Activated CD4-positive, alpha-beta memory T cell treated with anti-CD3 and anti-CD28 coated beads, Interleukin-2, amount 10 ng/mL, durations not matched to agents 7 days and 5 days (primary cell): ENCODE measurements at places on chromosomes 3 and 15. TPM values are rescaled to one million over a fixed set of nuclear protein-coding genes. Genes with fewer than 3 reads are reported as not detected.

- no peak for DNase-seq
- H3K4me3 ChIP-seq = no peak overlapping the region
These were observed 7.1 kb downstream of the CD200R1 start for GRCh38 chr3:112967828-112968227.

- no peak overlapping the region for H3K27ac ChIP-seq
- no peaks in the 10 kb centered on the region for H3K36me3 ChIP-seq
- H3K4me1 ChIP-seq = no peaks in the 10 kb centered on the region
- no peak overlapping the region for H3K4me3 ChIP-seq
- H3K27me3 ChIP-seq = no peaks in the 10 kb centered on the region
- DNase-seq = no peak
These were observed 207.2 kb downstream of the EPHA3 start for GRCh38 chr3:89314454-89315098.

The ZMYND10 gene
- 1.7 TPM for total RNA-seq

DNA sequence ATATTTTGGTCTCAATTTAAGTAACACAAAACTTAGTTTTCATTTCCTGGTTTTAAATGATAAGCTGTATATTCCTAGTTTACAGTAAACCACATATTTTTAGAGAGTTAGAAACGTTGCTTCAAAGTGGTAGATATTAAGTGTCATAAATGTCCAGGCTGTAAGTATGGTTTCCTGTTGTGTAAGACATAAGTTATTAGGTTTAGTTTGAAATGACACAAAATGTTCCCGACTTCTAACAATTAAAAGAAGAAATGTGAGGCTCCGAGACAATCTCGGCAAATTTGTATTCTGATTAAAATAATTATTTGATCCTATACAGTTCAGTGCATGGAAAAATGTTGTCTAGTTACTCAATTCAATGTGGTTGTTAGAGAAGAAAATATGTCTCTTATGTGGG is 387.3 kb downstream of the EPHA3 start:
- no peak for DNase-seq
- H3K4me3 ChIP-seq = no peak overlapping the region
- no peaks in the 10 kb centered on the region for H3K27me3 ChIP-seq
- no peak overlapping the region for H3K27ac ChIP-seq
- no peaks in the 10 kb centered on the region for H3K36me3 ChIP-seq
- H3K4me1 ChIP-seq = no peaks in the 10 kb centered on the region

DNA sequence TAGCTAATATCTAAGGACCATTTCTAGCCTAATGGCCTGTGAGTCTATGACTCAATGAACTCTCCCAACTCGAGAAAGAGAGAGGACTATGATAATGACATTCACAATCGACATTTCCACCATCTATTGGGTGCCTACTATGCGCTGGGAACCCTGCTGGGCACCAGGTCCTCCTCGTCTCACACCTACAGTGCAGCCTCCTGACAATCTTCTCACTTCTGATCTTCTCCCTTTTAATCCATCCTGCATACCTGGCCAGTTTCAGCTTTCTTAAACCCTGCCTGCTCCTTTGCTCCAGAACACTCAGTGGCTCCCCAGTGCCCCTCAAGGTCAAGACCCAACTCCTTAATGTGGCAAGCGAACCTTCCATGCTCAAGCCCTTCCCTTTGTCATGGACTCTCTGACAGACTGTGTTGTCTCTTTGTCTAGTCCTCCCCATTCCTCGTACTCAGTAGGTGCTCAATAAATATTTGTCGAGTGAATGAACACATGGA is 3.5 kb upstream of the SLC6A1 start:
- H3K36me3 ChIP-seq = no peaks in the 10 kb centered on the region
- DNase-seq = no peak
- H3K4me1 ChIP-seq = peaks cover 3% of the 10 kb centered on the region
- H3K4me3 ChIP-seq = no peak overlapping the region
- peaks cover 38% of the 10 kb centered on the region for H3K27me3 ChIP-seq

GRCh38 chr15:43105077-43105736 is 631 bp downstream of the UBR1 start:
- H3K27me3 ChIP-seq = no peaks in the 10 kb centered on the region
- H3K4me1 ChIP-seq = peaks cover 48% of the 10 kb centered on the region
- peaks cover 45% of the 10 kb centered on the region for H3K36me3 ChIP-seq

The AADACL2 gene
- total RNA-seq = not detected

GRCh38 chr3:69406163-69406562 is 20.3 kb upstream of the FRMD4B start:
- H3K27ac ChIP-seq = no peak overlapping the region
- no peak for DNase-seq
- H3K27me3 ChIP-seq = peaks cover 10% of the 10 kb centered on the region
- H3K4me1 ChIP-seq = peaks cover 5% of the 10 kb centered on the region
- no peak overlapping the region for H3K4me3 ChIP-seq

DNA sequence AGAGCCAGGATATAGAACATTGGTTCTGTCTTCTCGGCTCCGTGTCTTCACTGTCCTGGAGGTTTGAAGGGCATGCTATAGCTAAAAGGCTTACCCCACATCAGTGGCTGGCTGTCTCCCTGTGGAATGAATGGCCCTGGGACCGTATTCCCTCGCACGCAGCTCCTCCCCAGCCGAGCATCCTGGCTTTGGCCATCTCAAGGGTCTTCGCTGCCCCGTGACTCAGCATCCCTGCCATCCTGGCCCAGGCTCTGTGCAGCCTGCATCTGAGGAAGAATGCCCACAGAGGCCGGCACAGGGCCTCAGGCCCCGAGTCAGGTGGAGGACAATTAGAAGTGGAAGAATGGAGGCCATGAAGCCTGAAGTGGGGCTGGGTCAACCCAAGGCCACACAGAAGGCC is 11.0 kb downstream of the LOXL1 start:
- no peak overlapping the region for H3K4me3 ChIP-seq
- no peaks in the 10 kb centered on the region for H3K27me3 ChIP-seq
- peaks cover 22% of the 10 kb centered on the region for H3K4me1 ChIP-seq
- no peak overlapping the region for H3K27ac ChIP-seq

- peaks cover 8% of the 10 kb centered on the region for H3K27me3 ChIP-seq
- H3K4me1 ChIP-seq = peaks cover 46% of the 10 kb centered on the region
- peak overlapping the region; percentile 84 for H3K4me3 ChIP-seq
- H3K27ac ChIP-seq = peak overlapping the region; percentile 93
These were observed 846 bp upstream of the POLG start for GRCh38 chr15:89335298-89336041.

The CCDC80 gene
- total RNA-seq = 0.25 TPM

DNA sequence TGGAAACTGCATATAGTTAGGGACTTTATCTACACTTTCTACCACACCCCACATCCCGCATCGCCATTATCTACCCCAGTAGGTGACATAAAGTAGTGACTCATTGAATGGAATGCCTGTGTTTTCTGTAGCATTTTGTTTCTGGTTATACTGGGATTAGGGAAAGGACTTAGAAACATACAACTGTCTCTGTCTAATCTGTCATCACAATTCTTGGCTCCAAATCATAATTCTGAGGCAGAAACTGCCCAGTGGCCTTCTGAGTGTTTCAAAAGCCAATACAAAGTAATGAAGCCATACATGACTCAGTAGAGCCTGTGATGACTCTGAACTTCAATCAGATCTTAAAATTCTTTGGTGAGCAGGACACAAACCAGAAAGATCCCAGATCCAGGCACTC is 115.7 kb upstream of the CHRM5 start:
- H3K4me1 ChIP-seq = no peaks in the 10 kb centered on the region
- H3K4me3 ChIP-seq = no peak overlapping the region
- H3K27me3 ChIP-seq = no peaks in the 10 kb centered on the region

DNA sequence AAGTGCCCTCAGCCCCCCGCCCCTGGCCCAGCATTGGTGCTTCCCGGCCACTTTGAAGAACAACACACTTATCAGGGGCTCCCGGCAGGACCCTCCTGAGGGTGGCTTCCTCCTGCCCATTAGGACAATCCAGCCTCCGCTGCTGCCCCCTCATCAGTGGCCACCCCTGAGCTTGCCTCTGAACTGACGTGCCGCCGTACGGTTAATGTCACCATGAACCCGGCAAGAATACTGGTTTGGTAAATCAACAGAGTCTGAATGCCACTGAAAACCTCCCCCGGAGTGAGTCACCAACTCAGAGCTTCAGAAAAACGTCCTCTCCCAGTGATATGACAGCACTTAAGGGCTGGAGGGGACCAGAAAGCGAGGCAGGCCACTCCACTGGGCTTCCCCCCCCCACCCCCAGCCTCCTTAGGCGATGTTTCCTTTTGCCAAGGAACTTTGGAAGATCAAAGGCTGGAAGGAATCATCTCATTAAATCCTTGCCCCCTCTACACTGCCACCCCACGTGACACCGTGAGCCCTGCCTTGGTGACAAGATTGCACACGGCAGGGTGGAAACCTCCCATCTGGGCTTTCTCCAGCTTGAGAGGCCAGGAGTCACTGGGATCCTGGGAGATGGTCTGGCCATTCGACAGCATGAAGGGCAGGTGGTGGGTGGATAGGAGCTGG is 142.1 kb downstream of the NUP210 start:
- H3K36me3 ChIP-seq = no peaks in the 10 kb centered on the region
- H3K4me1 ChIP-seq = peaks cover 5% of the 10 kb centered on the region
- DNase-seq = no peak
- no peak overlapping the region for H3K27ac ChIP-seq

DNA sequence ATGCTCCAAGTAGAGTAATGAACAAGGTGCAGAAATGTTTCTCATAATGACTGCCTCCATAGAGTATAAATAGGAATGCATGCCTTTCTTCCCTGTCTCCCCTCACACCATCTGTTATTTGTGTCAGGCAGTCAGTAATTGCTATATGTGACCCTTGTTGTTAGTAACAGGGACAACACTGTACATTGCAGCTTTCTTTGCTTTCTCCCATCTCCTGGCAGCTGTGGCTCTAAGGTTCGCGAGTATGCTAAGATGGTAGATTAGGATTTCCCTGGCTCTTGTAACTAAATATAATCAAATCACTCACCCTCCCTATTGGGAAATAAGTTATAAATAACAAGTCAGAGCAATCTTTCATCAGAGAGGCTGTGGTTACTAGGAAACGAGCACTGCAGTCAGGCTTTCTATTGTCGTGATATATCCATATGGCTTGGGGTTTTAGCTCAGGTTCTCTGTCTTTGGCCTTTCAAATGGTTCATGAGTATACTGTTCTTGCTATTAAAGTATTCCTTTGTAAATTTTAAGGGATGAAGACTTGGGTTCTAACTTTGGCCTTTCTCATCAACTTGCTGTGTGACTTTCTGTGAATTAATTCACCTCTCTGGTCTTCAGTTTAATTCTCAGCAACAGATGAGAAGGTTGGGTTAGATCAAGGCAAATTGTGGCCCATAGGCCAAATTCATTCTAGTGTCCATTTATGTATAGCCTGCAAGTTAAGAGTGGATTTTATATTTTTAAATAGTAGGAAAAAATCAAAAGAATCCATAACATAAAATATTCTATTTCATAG is 8.1 kb upstream of the MINDY4B start:
- H3K36me3 ChIP-seq = no peaks in the 10 kb centered on the region
- no peak overlapping the region for H3K4me3 ChIP-seq
- H3K4me1 ChIP-seq = peaks cover 2% of the 10 kb centered on the region
- peaks cover 23% of the 10 kb centered on the region for H3K27me3 ChIP-seq
- H3K27ac ChIP-seq = no peak overlapping the region

GRCh38 chr15:69673291-69673881 is 220.8 kb downstream of the RPLP1 start:
- H3K27ac ChIP-seq = no peak overlapping the region
- DNase-seq = no peak
- no peaks in the 10 kb centered on the region for H3K36me3 ChIP-seq
